HFFc6 (cell line): ENCODE measurements at places on chromosomes 16 and 17. TPM values are rescaled to one million over a fixed set of nuclear protein-coding genes. Genes with fewer than 3 reads are reported as not detected.

Gene LGALS3BP
- total RNA-seq = 31.1 to 43.2 TPM (median 34.9 TPM) in 3 replicates

Gene KRT36
- not detected in 3 replicates for total RNA-seq

Gene WFIKKN2
- total RNA-seq = not detected in 2 replicates

Gene SHCBP1
- 20.2 to 50.0 TPM (median 42.1 TPM) in 3 replicates for total RNA-seq

Gene CXCL16
- 0.76 to 0.89 TPM (median 0.87 TPM) in 3 replicates for total RNA-seq

Gene ETV4
- 4.5 to 5.7 TPM (median 5.5 TPM) in 3 replicates for total RNA-seq

Gene DRC3
- 0.38 to 0.63 TPM (median 0.52 TPM) in 3 replicates for total RNA-seq

Gene IKZF3
- total RNA-seq = not detected in 3 replicates

Gene HP
- not detected in 2 replicates for total RNA-seq

Gene FAM171A2
- total RNA-seq = 1.6 to 2.4 TPM (median 1.8 TPM) in 3 replicates

Gene AOC3
- 0.07 to 0.13 TPM in 2 of 3 replicates, not detected in the other for total RNA-seq

Gene SCARF1
- 0.17 to 0.36 TPM (median 0.17 TPM) in 3 replicates for total RNA-seq

Gene DCUN1D3
- 31.1 to 42.1 TPM (median 40.3 TPM) in 3 replicates for total RNA-seq

Gene TP53TG3
- total RNA-seq = 0.29 TPM in 1 of 3 replicates, not detected in the others

Gene PYDC1
- not detected in 3 replicates for total RNA-seq

GRCh38 chr16:79394206-79394605 lies 206.3 kb downstream of the MAF start:
- no peaks in the 10 kb centered on the region for H3K4me1 ChIP-seq
- no peaks in the 10 kb centered on the region; the same call in 1 of the 2 replicates for H3K27me3 ChIP-seq
- no peak overlapping the region for H3K4me3 ChIP-seq
- no peak overlapping the region for H3K27ac ChIP-seq

DNA sequence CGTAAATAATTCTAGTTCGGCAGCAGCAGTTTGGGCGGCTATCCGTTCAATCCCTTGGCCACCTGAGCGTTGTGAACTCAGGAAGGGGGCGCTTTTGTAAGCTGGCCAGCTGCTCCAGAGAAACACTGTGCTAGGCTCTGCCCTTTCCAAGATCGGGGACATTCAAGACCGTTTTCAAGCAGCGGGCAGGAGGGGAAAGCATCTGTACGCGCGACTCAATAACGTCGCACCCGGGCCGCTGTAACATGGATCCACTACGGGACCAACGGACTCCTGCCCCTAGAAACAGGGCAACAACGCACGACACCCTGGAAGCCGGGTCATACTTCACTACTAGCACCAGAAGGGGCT lies 463 bp downstream of the TOP2A start:
- H3K27ac ChIP-seq = peak overlapping the region; percentile 92
- peak; percentile 6 for DNase-seq
- H3K36me3 ChIP-seq = peaks cover 10% of the 10 kb centered on the region; the same call in 1 of the 2 replicates

DNA sequence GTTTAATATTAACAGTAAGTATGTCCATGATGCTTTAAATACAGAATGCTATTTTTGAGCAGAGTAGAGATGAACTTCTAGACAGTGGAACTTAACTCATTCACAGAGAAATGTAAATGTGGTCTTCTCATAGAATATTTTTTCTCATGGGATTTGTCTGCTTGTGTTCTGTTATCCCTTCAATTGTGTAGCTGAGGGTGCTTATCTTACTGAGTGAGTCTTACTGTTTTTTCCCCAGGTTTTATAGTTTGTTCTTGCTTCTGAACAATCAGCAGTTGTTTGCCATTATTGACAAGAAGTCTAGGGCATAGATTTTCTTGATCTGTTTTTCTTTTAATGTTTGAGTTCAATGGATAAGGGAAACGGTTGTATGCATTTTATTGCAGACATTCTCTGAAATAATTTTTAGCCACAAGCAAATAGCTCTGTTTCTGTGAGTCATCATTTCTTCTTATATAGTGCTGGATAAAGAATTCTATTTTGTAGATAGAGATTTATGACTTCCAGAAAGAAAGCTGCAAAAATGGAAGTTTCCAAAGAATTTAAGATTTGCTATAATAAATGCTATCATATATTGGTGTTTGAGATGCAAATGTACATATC lies 60.5 kb downstream of the NF1 start:
- peak overlapping the region; percentile 64 for H3K27ac ChIP-seq
- peak; percentile 11 for DNase-seq
- peaks cover 32% of the 10 kb centered on the region for H3K36me3 ChIP-seq

DNA sequence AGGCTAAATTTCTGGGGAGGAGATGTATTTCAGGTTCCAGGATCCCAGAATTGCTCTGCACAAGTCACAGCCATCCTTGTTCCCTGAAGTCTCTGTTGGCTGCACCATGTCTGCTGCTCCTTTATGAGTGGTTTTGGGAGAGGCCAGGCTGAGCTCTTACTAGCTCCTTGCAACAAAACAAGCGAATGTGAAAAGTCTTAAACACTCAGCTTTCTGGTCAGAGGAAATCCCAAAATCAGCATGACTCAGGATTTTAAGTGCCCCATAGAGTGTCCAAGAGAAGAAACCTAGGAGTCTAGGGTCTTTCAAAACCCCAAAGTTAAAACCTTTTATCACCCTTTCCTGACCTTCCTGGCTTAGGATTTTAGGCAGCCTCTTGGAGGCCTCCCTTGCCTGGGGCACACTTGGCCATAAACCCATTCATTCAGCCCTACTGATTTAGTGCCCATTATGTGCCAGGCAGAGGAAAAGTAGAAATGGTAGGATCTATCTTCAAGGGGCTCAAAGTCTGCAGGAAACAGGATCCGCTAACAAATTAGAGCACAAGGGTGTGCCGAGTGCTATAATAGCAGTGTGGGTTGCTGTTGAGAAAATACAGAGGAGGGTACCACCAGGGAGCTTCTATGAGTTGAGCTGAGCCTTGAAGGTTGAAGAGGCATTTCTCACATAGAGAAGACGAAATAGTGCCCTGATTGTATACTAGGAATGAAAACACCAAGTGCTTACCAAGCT lies 36.9 kb downstream of the SOST start:
- H3K27me3 ChIP-seq = no peaks in the 10 kb centered on the region; the same call in 1 of the 2 replicates
- H3K4me1 ChIP-seq = peaks cover 70% of the 10 kb centered on the region
- no peak for DNase-seq
- H3K27ac ChIP-seq = peak overlapping the region; percentile 78

GRCh38 chr17:58615768-58616659 lies 75.8 kb downstream of the TEX14 start:
- DNase-seq = no peak
- H3K4me3 ChIP-seq = no peak overlapping the region
- H3K4me1 ChIP-seq = no peaks in the 10 kb centered on the region
- H3K36me3 ChIP-seq = no peaks in the 10 kb centered on the region

- DNase-seq = no peak
- H3K4me3 ChIP-seq = no peak overlapping the region
- H3K27ac ChIP-seq = no peak overlapping the region
- H3K27me3 ChIP-seq = no peaks in the 10 kb centered on the region; the same call in none of the 2 replicates
- H3K4me1 ChIP-seq = peaks cover 33% of the 10 kb centered on the region
These were observed 4.3 kb downstream of the LLGL1 start for GRCh38 chr17:18229771-18230170.

DNA sequence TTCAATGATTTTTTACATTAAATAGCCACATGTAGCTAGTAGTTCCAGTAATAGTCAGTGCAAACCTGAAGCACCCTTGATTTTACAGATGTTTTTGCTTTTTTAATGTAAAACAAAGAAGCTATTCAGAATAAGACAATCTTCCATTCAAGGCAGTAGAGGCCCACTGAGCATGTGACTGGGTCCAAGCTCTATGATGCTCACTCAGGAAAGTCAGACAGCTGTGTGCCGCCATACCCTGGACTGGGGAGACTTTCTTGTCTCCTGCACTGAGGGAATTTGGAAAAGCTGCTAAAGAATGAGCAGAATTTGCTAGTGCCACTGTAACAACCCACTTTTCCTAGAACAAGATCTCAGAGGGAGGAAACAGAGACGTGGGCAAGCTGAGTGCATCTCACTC lies 11.5 kb downstream of the CENPN start:
- H3K36me3 ChIP-seq = peaks cover 17% of the 10 kb centered on the region
- no peak for DNase-seq
- H3K27me3 ChIP-seq = peaks cover 1% of the 10 kb centered on the region; the same call in 1 of the 2 replicates
- H3K4me3 ChIP-seq = no peak overlapping the region
- H3K27ac ChIP-seq = no peak overlapping the region
- no peaks in the 10 kb centered on the region for H3K4me1 ChIP-seq

- no peaks in the 10 kb centered on the region for H3K4me1 ChIP-seq
- no peak overlapping the region for H3K27ac ChIP-seq
- no peak overlapping the region for H3K4me3 ChIP-seq
These were observed 761.6 kb upstream of the RBFOX1 start for GRCh38 chr16:6571044-6571443.

DNA sequence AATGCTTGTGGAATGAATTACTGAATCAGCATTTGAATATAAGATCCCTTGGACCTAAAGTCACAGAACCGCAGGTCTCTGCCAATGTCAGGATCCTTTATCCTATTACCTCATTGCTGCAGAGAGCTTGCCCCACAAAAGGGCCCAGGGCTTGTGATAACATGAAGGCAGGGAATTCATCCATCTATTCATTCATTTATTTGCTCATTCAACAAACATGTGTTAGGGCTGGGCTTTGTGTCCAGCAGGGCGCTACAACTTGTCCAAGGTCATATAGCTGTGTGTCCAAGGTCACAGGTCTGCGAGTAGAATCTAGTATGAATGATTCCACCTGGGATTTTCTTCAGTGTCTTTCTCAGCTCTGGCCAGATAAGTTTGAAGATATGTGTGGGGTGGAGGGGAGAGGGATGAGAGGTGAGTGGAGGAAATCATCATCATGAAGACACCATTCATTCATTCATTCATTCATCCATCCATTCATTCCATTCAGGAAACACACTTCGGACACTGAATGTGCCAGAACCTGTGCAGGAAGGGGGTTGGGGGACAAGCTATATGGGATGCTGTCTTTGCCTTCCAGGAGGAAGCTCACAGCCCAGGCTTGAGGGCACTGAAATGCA lies 1.3 kb upstream of the UNC45B start:
- peaks cover 33% of the 10 kb centered on the region for H3K27me3 ChIP-seq
- no peak overlapping the region for H3K4me3 ChIP-seq
- no peak overlapping the region for H3K27ac ChIP-seq
- no peak for DNase-seq
- no peaks in the 10 kb centered on the region; the same call in 1 of the 2 replicates for H3K4me1 ChIP-seq
- no peaks in the 10 kb centered on the region for H3K36me3 ChIP-seq

- no peak overlapping the region for H3K27ac ChIP-seq
- DNase-seq = no peak
- peaks cover 7% of the 10 kb centered on the region for H3K27me3 ChIP-seq
These were observed 189.9 kb downstream of the NTN1 start for GRCh38 chr17:9211133-9211765.

DNA sequence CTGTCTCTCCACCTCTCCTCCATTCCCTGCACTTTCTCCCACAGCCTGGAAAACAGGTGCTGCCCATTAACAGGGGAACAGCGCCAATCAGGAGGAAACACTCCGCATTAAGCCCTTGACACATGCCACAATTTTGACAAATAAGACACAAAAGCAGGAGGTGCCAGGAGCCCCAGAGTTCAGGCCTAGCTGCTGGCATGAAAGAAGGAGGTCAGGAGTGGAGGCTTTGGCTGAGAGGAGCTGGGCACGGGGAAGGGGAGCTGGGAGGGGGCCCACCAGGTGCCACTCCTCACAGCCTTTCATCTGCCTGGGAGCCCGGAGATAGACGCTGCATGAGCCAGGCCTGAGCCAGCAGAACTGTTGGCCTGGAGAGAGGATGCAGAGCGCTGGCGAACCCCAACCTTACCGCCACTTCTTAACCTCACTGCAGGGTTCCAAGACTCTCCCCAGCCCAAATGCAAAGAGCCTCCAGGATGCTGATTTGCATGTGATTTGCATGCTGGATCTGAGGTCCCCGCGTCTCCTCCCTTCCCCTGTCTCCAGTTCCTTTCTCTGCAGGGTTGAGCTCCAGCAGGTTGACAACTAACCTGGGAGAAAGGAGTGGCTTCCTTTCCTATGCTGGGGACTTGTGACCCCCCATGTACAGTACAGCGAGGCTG lies 139.8 kb upstream of the SDK2 start:
- no peaks in the 10 kb centered on the region for H3K4me1 ChIP-seq
- no peaks in the 10 kb centered on the region for H3K36me3 ChIP-seq
- no peaks in the 10 kb centered on the region for H3K27me3 ChIP-seq
- no peak overlapping the region for H3K27ac ChIP-seq

GRCh38 chr17:34999456-34999855 lies 19.1 kb downstream of the LIG3 start:
- no peak for DNase-seq
- H3K4me1 ChIP-seq = peaks cover 14% of the 10 kb centered on the region
- no peaks in the 10 kb centered on the region for H3K36me3 ChIP-seq

- peaks cover 17% of the 10 kb centered on the region for H3K36me3 ChIP-seq
- peak within 1 kb of the TSS; percentile 67 for H3K27ac ChIP-seq
- peaks cover 29% of the 10 kb centered on the region for H3K4me1 ChIP-seq
- peak; percentile 33 for DNase-seq
- peak within 1 kb of the TSS; percentile 91 for H3K4me3 ChIP-seq
These were observed at the start of gene UNC119 for GRCh38 chr17:28552176-28552999. UNC119 (minus strand) TSS chr17:28552624; CDS start chr17:28552557, 67 bp downstream.

GRCh38 chr17:38584350-38584925 lies 21.3 kb downstream of the SRCIN1 start:
- DNase-seq = peak; percentile 23
- H3K27me3 ChIP-seq = peaks cover 47% of the 10 kb centered on the region
- H3K4me1 ChIP-seq = peaks cover 11% of the 10 kb centered on the region
- no peak overlapping the region for H3K27ac ChIP-seq
- H3K4me3 ChIP-seq = no peak overlapping the region; the same call in 1 of the 2 replicates

DNA sequence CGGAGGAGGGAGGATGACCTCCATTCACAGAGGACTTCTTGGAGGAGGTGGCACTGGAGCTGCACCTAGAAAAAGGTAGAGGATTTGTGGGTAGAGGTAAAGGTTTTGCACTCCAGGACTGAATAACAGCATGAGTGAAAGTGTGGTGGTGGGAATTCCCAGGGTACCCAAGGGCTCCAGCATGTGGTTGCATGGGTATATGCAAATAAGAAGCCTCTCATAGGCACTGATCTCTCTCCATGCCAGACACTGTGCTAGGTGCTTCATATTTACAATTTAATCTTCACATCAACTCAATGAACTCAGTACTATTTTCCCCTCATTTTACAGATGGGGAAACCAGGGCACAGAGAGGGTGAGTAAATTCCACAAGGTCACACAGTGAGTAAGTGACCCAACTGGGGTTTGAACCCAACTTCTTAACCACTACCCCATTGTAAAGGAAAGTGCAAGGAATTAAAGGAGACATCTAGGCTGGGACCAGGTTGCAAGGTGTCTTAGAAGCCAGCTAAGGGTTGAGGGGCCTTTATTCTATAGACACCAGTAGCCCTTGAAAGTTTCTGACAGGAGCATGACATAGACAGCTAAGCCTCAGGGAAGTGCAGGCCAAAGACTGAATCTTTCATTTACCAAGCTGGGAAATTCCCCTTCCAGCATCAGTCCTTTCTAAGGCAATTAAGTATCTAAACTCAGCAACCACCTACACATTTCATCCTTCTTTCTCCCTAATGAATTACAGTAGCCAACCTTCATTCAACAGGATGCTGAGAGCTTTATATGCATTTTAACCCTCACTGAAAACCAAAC lies 21.3 kb downstream of the SCNN1B start:
- H3K27ac ChIP-seq = no peak overlapping the region
- H3K27me3 ChIP-seq = peaks cover 21% of the 10 kb centered on the region
- no peak overlapping the region for H3K4me3 ChIP-seq

GRCh38 chr16:77220427-77220826 lies 21.2 kb downstream of the SYCE1L start:
- DNase-seq = no peak
- peaks cover 5% of the 10 kb centered on the region for H3K4me1 ChIP-seq
- no peak overlapping the region for H3K4me3 ChIP-seq
- no peaks in the 10 kb centered on the region for H3K36me3 ChIP-seq
